Kidney tubule cell (primary cell): ENCODE measurements at places on chromosomes 16 and 17.

DNA sequence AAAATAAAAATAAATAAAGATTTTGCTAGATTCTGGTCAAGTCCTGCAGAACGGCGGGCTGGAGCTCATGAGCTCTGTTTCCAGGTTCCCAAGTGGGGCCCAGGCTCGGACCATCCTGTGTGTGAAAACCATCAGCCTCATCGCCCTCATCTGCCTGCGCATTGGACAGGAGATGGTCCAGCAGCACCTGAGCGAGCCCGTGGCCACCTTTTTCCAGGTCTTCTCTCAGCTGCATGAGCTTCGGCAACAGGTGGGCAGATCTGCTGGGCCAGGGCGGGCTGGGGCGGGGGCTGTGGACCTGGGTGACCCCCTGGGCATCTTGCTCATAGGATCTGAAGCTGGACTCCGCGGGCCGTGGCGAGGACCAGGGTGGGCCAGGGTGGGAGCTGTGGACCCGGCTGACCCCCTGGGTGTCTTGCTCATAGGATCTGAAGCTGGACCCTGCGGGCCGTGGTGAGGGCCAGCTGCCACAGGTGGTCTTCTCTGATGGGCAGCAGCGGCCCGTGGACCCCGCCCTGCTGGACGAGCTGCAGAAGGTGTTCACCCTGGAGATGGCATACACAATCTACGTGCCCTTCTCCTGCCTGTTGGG is 7.8 kb downstream of the WDR81 start:
- DNase-seq: no peak

- no peak for DNase-seq
Observed at GRCh38 chr16:70418274-70418992, 20.5 kb downstream of the ST3GAL2 start.

GRCh38 chr17:75824666-75825065 is 19.5 kb downstream of the UNC13D start:
- no peak for DNase-seq

DNA sequence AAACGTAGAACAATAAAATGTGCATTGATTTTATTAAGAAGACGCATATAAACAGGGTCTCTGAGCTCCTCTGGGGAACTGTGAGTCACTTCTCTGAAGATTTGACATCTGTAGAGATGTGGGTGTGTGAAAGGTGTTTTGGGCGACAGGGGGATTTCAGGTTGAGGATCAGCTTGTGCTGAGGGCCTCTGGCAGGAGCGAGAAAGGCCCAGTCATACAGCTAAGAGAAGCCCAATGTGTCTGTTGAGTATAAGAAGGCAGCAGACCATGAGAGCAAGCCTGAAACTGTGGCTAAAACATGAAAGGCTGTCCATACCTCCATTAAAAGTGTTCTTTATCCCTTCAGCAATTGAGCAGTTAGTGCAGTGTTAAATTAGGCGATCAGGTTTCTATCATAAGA is 406.5 kb upstream of the MON1B start:
- no peak for DNase-seq

DNA sequence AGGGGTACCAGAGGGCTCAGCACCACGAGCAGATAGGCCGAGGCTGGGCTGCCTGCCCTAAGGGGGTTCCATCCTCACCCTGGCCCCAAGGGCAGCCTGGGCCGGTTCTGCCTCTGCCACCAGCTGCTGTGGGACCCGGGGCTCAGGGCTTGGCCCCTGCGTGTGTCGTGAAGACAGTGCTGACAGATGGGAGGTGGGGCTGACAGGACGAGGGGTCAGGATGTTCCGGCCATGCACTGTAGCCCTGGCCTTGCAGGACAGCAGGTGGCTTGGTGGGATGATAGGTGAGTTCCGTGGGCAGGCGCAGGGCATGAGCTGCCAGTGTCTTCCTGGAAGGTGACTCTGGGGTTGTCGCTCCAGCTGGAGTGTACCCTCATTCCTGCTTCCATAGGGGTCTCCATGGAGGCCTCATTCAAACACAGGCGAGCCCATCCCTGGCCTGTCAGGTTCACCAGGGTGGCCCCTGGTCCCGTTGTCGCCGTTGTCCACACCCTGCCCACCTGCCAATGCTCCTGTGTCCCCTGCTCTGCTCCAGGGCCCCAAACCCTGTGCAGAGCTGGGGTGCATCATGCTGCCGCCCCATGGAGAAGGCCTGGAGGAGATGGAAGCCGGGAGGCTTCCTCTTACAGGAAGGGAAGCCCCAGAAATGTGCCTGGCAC is 57.2 kb downstream of the WDR45B start:
- no peak for DNase-seq

- DNase-seq: no peak
Observed at GRCh38 chr17:29578626-29579485, 10.4 kb downstream of the TP53I13 start.
